ENCODE measurements at places on chromosomes 5 and 9.

- H3K4me3 ChIP-seq: no peak overlapping the region
- no peaks in the 10 kb centered on the region for H3K36me3 ChIP-seq
- H3K4me1 ChIP-seq: no peaks in the 10 kb centered on the region
- H3K27ac ChIP-seq: no peak overlapping the region
- H3K27me3 ChIP-seq: no peaks in the 10 kb centered on the region
Measured at GRCh38 chr5:127898551-127899213, 184.9 kb upstream of the SLC12A2 start.

DNA sequence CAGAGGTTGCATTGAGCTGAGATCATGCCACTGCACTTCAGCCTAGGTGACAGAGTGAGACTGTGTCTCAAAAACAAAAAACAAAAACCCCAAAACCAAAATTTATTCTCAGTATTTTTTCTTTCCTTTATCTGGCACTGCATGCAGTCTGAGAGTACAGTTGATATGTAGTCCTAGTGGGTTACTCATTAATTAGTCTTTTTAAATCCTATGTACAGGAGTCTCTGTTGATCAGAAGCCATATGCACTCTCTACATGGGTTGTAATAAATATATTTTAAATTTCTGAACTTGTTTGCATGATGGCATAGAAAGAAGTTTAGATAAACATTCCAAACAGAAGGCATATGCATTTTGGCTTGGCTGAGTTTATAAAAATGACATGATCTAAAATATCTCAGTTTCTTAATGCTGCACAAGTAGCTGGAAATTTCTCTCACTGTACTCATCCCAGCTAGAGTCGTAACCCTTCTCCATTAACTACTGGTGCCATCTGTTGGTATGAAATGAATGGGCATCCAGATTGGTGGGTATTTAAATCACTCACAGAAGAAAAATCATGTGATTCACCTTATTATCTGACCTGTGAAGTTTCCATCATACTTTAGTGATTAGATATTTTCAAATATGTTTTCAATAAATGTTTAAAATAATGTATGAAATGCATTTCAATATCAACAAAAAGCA is 284.8 kb downstream of the CTNND2 start:
- DNase-seq: no peak
- no peaks in the 10 kb centered on the region for H3K4me1 ChIP-seq
- H3K4me3 ChIP-seq: no peak overlapping the region
- H3K27ac ChIP-seq: no peak overlapping the region
- no peaks in the 10 kb centered on the region for H3K36me3 ChIP-seq

- H3K27ac ChIP-seq: no peak overlapping the region
- no peak overlapping the region for H3K4me3 ChIP-seq
- no peaks in the 10 kb centered on the region for H3K36me3 ChIP-seq
- H3K27me3 ChIP-seq: peaks cover 4% of the 10 kb centered on the region
- H3K4me1 ChIP-seq: no peaks in the 10 kb centered on the region
Measured at GRCh38 chr5:38410304-38410990, 146.0 kb downstream of the LIFR start.

DNA sequence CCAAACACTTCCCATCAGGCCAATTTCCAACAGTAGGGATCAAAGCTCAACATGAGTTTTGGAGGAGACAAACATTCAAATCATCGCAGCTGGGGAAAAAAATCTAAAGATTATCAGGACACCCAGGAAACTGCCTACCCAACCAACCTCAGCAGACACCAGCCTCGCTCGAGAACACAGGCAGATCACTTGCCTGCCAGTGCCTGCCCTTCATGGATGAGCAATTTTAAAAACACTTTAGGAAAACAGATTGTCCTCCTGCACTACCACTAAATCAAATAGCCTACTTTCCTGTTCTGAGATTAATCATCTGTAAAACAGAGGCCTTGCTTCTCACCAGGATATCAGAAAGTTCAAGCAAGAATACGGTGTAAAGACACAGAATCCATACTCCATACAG is 14.7 kb upstream of the TMEM174 start:
- peaks cover 30% of the 10 kb centered on the region for H3K4me1 ChIP-seq
- H3K27me3 ChIP-seq: peaks cover 86% of the 10 kb centered on the region
- H3K36me3 ChIP-seq: no peaks in the 10 kb centered on the region
- peak overlapping the region; percentile 25 for H3K27ac ChIP-seq

- DNase-seq: no peak
- H3K27ac ChIP-seq: no peak overlapping the region
- H3K36me3 ChIP-seq: peaks cover 2% of the 10 kb centered on the region
- H3K4me3 ChIP-seq: no peak overlapping the region
Measured at GRCh38 chr5:127019928-127020327, 10.4 kb downstream of the MARCHF3 start.

GRCh38 chr5:36653044-36653705 is 46.8 kb downstream of the SLC1A3 start:
- no peak overlapping the region for H3K4me3 ChIP-seq
- DNase-seq: no peak
- H3K4me1 ChIP-seq: no peaks in the 10 kb centered on the region
- peaks cover 14% of the 10 kb centered on the region for H3K27me3 ChIP-seq
- no peaks in the 10 kb centered on the region for H3K36me3 ChIP-seq

DNA sequence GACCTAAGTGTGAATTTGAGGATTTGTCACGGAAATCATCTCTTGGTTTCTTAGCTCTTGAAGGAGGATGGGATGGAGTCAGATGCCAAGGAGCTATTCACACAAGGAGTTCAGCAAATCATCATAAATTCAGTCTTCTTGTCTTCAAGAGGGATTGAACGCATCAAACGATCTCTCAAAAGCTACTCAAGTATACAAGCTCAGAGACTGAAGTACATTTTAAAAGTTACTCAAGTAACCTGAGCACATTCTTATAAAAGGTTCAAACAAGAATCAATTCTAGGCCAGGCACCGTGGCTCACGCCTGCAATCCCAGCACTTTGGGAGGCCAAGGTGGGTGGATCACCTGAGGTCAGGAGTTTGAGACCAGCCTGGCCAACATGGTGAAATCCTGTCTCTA is 21.1 kb upstream of the GOLPH3 start:
- H3K4me3 ChIP-seq: no peak overlapping the region
- no peak for DNase-seq
- peaks cover 12% of the 10 kb centered on the region for H3K27me3 ChIP-seq

- no peaks in the 10 kb centered on the region for H3K36me3 ChIP-seq
- H3K4me1 ChIP-seq: no peaks in the 10 kb centered on the region
- H3K27ac ChIP-seq: no peak overlapping the region
- DNase-seq: no peak
Measured at GRCh38 chr9:76988941-76989340, 30.5 kb upstream of the FOXB2 start.

DNA sequence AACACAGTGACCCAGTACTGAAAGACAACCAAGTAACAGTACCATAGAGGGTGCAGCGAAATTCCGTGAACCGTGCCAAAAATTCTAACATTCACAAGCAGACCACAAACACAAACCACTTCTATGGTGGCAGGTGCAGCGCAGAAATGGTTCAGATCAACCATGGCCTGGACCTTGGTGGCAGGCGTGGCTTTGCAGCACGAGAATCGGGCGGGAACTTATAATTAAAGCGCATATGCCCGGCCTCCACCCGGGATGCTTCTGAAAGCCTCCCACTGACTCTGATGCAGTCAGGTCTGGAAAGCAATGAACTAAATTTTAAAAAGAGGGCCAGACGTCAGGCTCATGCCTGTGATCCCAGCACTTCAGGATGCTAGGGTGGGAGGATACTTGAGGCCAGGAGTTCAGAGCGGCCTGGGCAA is 68.0 kb upstream of the TBC1D9B start:
- no peak overlapping the region for H3K4me3 ChIP-seq
- H3K36me3 ChIP-seq: no peaks in the 10 kb centered on the region
- H3K27me3 ChIP-seq: no peaks in the 10 kb centered on the region
- peaks cover 9% of the 10 kb centered on the region for H3K4me1 ChIP-seq

DNA sequence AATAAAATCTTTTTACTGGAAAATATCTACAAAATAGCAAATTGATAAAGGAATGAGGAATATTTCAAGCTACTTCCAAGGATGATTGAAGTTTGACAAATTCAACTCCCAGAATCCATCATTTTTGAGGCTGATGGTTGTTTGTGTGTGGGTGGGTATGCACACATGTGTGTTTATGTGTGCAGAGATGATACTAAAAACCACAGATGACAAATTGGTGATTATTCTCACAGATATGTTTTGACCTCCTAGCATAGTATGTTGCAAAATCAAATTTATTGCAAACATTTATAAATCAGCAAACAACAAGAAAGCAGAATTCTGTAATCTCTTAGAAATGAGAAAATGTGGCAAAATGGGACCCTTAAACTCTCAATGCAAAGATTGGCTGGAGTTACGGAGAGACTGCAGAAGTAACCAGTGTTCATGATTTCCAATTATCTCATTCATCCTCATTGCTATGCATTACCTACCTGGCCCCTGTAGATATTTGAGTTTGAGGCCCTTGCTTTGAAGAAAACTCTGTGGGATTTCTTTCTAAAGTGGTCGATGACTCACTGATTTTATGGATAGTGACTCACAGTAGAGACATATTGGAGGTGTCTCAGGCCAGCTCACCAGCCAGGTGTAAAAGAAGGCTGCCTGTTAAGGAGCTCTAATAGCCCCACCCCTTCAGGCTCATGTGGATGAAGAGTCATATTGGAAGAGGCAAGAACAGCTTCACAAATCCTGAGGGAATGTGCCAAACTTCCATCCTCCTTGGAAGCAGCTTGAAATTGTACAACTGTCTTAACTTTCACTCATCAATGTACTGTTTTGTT is 44.6 kb upstream of the TMC1 start:
- H3K27me3 ChIP-seq: no peaks in the 10 kb centered on the region
- peak; percentile 12 for DNase-seq
- no peaks in the 10 kb centered on the region for H3K36me3 ChIP-seq
- H3K4me1 ChIP-seq: peaks cover 45% of the 10 kb centered on the region
- H3K27ac ChIP-seq: no peak overlapping the region

GRCh38 chr9:109599711-109600110 is 101.6 kb upstream of the PTPN3 start:
- no peak for DNase-seq
- no peaks in the 10 kb centered on the region for H3K4me1 ChIP-seq
- no peaks in the 10 kb centered on the region for H3K36me3 ChIP-seq
- H3K27me3 ChIP-seq: peaks cover 7% of the 10 kb centered on the region

DNA sequence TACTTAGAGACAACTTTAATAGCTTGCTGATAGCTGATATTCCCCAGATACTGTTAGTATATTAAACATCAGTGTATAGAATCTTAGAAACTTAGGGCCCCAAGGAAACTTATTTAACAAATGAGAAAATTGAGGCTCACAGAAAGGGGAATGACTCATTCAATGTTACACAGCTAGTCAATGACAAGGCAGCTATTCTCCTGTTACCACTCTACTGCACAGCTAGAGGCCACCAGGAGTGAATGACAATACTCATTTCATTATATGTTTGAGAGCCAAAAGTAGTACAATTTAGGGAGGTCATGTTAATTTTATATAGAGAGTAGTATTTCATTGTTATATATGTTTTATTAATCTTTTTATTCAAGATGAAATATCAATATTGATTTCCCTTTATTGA is 33.2 kb upstream of the PCDHB1 start:
- H3K27me3 ChIP-seq: no peaks in the 10 kb centered on the region
- no peak for DNase-seq
- H3K27ac ChIP-seq: no peak overlapping the region
- H3K36me3 ChIP-seq: no peaks in the 10 kb centered on the region
- no peak overlapping the region for H3K4me3 ChIP-seq

- no peak overlapping the region for H3K4me3 ChIP-seq
- no peaks in the 10 kb centered on the region for H3K27me3 ChIP-seq
- no peak overlapping the region for H3K27ac ChIP-seq
- no peaks in the 10 kb centered on the region for H3K36me3 ChIP-seq
- DNase-seq: no peak
Measured at GRCh38 chr9:28747351-28747985, 1174.2 kb upstream of the C9orf72 start.

- H3K4me1 ChIP-seq: no peaks in the 10 kb centered on the region
- H3K27me3 ChIP-seq: peaks cover 17% of the 10 kb centered on the region
- no peak overlapping the region for H3K27ac ChIP-seq
- no peak for DNase-seq
- no peaks in the 10 kb centered on the region for H3K36me3 ChIP-seq
Measured at GRCh38 chr9:6226696-6227095, 11.1 kb downstream of the IL33 start.

GRCh38 chr5:102910240-102911226 is 155.4 kb downstream of the PAM start:
- no peaks in the 10 kb centered on the region for H3K4me1 ChIP-seq
- no peak overlapping the region for H3K4me3 ChIP-seq
- no peak for DNase-seq
- H3K36me3 ChIP-seq: peaks cover 3% of the 10 kb centered on the region
- no peak overlapping the region for H3K27ac ChIP-seq

DNA sequence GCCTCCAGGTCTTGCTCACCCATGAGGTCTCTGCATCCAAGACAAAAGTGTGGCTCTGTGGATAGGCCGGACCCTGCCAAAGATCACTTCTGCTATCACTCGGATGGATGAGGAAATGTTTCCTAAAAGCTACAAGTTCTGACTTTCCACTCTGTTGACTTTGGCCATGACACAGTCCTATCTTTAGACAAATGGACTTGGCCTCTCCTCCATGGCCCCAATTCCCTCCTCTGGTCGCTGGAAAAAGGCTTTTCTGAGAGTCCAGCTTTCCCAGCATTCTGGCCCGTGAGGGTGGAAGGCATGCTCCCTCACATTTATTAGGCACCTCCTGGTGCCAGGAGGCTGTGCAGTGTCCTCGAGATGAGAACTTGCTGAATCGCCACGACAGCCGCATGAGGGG is 83.1 kb downstream of the COL27A1 start:
- peaks cover 3% of the 10 kb centered on the region for H3K27me3 ChIP-seq
- DNase-seq: no peak
- no peak overlapping the region for H3K27ac ChIP-seq
- H3K4me3 ChIP-seq: no peak overlapping the region

GRCh38 chr5:18732556-18733479 is 1098.6 kb downstream of the TAF11L14 start:
- no peak overlapping the region for H3K4me3 ChIP-seq
- peaks cover 6% of the 10 kb centered on the region for H3K4me1 ChIP-seq
- no peak for DNase-seq
- H3K36me3 ChIP-seq: peaks cover 31% of the 10 kb centered on the region

DNA sequence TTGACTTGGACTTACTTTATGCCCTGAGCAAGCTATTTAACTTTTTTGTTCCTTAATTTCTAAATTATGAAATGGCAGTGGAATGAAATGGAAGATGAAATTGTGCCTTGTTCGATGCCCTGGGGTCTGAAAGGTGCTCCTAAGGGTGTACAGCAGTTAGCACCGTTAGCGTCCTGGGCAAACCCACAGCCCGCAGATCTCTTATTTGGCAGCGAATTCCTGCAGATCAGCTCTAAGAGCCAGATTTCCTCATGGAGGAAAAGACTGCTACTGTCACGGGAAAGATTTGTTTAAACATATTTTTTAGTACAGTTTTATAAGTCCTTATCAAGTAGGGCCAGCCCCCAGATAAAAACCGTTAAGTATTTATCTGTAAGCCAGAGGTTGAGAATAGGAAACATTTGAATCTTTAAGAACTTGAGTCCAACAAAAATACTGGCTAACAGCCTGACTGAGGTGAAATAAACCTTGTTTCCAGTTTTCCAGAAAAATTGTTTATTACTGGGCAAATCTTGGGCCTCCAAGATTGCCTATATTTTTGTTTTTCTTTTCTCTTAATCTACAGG is 216.5 kb upstream of the DMRT1 start:
- DNase-seq: no peak
- H3K27ac ChIP-seq: no peak overlapping the region
- peaks cover 9% of the 10 kb centered on the region for H3K27me3 ChIP-seq
- H3K4me1 ChIP-seq: peaks cover 9% of the 10 kb centered on the region
- no peaks in the 10 kb centered on the region for H3K36me3 ChIP-seq
- H3K4me3 ChIP-seq: no peak overlapping the region
